ENCODE measurements at places on chromosomes 2 and 18.

DNA sequence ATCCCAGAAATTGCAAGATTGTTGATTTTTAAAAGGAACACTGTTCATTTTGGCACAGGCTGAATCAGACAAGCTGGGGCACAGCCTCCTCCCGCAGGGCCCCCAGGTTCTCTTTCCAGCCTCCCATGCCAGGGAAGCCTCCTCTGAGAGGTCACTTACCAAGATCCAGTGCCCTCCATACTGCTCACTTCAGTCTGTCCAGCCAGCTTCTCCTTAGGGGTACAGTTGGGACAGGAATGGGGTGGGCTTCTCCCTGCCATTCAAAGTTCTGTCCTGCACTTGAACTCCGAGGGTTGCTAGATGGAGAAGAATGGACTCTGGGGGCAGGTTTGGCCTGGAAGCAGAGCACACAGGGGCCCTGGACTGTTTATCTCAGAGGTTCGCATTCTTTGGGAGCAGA is 7.5 kb upstream of the CYP26B1 start:
- no peak for DNase-seq

DNA sequence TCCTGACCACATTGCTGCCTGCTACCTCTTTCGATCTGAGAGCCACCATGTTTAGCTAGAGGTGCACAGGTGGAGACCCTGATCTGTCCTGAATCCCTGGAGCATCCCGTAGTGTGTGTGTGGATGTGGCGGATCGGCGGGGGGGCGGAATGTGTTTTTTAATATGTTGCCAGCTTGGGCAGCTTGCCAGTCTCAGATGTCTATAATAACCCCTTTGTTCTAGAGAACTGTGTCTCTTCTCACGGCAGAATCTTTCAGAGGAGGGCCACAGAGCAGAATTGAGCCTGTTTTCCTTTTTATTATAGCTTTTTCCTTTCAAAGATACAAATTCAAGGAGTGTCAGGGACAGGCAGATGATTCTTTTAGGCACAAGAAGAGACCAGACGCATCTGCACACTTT is 934.1 kb upstream of the KLHL29 start:
- no peak for DNase-seq

DNA sequence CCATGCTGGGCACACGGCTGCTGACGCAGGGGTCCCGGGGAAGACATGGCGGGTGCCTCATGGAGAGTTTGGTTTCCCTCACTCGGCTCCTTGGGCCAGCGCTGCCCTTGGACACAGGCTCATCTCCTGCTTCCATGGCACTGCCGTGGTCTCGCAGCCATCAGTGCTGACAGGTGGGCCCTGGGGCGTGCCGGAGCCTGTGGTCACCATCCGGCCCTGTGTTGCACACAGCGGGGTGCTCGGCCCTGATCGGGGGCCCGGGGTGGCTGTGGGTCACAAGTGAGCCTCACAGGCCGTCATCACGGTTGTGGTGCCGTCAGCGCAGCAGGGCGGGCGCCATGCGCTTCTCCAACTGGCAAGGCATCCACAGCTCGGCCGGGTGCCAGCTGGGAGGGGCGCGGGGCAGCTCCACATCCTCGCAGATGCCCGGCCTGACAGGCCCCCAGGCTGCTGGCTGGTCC is 582 bp downstream of the RTP5 start:
- DNase-seq: no peak

GRCh38 chr2:20423359-20423758 is 23.5 kb upstream of the RHOB start:
- no peak for DNase-seq

GRCh38 chr2:85790032-85790431 is 36.2 kb downstream of the ATOH8 start:
- no peak for DNase-seq

GRCh38 chr2:41965909-41966295 is 81.9 kb upstream of the PKDCC start:
- no peak for DNase-seq

GRCh38 chr2:168039881-168040280 is 207.5 kb downstream of the STK39 start:
- DNase-seq: no peak

DNA sequence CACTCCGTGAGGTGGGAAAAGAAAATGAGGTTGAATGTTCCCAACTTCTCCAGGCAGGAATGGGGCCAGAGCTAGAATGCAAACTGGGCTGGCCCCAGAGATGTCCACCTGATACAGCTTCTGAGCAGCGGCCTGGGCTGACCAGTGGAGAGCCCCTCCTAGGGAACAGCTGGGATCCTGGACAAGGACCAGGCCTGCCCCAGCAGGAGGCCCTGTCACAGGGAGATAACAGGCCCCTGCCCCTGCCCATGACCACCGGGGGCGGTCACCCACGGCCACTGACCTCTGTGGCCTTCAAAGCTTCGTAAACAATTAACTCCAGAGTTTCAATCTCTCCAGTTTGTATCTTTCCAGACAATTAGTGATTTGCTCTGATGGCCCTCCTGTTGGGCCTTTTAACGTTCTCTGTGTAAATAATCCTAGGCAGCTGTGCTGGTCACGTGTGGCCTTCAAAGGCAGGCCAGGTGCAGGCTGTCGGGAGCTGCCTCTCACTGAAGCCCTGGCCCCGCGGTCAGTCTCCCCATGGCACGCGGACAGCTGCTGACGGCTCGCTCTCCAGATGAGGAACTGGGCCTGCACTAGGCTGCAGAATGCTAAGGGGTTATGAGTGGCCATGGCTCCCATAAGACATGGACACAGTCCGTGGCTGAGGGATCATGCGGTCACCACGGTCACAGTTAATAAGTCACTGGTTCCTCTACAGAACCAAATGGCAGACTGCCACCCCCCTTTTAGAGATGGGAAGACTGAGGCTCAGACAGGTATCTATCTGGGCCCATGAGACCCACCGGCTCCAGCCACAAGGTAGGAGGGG is 9.2 kb downstream of the HS6ST1 start:
- DNase-seq: no peak

DNA sequence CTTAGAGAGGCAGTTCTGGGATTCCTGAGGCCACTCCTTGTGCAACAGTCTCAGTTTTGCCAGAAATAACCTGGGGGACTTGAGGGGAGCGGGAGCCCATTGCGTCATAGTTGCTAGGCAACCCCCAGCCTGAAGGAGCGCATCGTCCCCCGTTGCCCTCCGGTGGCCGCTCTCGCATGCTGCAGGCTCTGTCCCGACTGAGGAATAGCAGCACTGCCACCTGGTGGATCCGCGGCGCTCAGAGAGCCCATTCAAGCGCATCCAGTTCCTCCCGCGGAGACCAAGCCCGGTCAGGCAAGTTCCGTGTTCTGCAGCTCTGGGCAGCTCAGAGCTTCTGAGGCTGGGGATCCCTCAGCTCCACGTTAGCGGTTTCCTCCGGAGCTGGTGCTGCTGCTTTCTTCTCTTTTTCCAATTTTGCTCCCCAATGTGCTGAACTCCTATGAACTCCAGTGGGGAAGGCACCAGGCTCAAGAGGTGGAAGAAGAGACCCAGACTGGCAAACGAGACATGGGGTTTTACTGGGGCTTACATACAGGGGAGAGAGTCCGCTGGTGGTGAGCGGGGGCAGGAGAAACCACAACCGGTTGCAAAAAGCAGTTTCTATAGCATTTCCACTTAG is 15.1 kb downstream of the SLC4A3 start:
- peak; percentile 91 for DNase-seq
